NCI-H1436 (cell line): ENCODE measurements at places on chromosomes 4 and X.

DNA sequence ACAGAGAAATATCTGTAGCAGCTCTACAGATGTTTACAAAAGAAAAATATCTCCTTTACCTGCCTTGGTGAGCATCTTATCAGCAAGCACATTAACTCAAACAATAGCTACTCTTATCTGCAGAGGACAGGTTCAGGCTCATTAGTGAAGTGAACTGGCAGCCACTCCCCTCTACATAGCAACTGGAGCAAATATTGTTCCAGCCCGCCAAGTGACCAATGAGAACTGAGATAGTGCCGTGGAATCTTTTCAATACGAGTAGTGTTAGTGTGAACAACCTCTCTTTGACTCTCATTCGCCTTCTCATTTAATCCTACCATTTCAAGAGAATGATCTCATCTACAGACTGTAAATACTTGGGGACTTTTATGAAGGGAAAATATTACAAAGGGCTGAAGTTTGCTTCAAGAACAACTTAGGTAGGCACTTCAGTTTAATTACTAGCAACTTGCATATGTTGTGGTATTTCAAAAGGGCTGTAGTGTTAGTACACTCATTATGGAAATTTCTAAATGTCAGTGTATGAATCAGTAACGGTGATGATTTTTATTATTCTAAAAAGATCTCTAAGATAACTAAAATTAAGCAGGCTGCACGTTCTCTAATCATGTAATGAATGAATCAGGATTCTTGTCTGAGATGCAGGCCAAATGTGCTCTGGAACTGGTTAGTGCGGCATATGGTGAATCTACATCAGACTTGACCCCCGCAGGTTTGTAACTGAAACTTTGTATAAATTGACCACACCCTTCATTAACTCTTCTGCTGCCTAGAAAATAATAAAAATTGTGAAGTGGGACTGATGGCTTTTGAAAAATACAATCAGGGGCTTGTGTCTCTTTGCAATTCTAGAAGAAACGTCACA, 72.4 kb downstream of the PALLD start:
- peak; percentile 27 for DNase-seq

DNA sequence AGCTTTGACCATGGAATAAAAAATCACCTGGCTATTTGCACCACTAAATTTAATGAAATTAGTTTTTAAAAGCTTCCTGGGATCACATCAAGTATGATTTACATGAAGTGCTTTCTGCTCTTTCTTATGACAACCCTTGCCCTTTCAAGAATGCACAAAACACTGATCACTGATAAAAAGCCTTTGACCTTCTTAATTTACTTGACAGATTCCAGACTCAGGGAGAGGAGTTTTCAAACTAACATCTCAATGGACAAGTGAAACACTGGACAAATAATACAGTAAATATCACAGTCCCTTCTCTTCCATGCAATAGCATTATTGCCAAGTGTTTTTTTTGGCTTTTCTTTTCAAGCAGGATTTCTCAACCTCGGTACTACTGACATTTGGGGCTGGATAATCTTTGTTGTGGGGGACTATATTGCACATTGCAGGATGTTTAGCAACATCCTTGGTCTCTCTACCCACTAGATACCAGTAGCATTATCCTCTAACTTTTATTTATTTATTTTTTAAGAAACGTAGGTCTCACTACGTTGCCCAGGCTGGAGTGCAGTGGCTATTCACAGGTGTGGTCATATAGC, 86.3 kb downstream of the ZNF827 start:
- DNase-seq = no peak

DNA sequence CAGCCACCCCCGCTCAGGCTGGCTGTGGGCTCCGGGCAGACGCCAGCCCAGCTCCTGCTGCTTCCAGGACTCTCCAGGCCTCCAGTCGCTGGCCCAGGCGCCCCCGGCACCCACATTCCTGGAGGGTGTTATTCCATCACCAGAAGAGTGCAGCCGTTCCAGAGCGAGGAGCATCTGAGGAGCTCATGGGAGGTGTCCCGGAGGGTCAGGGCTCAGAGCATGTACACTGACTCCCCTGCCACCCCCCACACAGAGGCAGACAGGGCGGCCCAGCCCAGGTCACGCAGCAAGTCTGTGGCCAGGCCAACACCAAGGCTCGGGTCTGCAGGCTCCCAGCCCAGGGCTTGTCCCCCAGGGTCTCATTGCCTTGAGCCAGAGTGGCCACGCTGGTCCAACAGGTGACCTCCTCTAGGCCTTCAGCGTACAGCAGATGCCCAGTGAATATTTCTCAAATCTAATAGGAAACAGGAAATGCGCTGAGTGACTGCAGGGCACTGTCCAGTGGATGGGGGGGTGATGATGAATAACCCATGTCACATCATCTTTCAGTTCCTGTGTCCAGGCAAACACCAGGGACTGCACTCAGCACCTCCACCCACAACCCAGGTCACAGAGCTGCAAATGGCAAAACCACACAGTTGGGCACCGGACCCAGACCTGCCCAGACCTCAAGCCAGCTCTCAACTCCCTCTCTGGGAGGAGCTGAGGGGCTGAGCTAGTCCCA, 37.2 kb downstream of the ABLIM2 start:
- no peak for DNase-seq

DNA sequence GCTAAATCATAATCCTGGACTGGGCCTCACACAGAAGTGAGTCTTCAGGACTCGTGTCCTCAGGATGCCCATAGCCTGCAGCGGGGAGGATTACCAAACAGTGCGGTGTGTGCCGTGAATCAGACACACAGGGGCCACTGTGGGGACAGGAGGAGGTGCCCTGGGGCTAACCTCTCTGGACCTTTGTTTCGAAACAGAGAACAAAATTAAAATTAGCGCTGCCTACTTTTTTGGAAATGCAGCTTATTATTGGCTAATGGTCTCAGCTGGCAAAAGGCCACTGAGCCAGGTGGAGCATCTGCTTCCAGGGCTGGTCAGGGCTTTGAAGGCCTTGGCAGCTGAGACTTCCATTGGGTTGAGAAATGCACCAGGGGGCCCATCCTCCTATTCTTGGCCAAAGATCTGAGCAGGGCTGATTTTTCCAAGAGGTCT, 236.2 kb downstream of the EVC2 start:
- DNase-seq = no peak

DNA sequence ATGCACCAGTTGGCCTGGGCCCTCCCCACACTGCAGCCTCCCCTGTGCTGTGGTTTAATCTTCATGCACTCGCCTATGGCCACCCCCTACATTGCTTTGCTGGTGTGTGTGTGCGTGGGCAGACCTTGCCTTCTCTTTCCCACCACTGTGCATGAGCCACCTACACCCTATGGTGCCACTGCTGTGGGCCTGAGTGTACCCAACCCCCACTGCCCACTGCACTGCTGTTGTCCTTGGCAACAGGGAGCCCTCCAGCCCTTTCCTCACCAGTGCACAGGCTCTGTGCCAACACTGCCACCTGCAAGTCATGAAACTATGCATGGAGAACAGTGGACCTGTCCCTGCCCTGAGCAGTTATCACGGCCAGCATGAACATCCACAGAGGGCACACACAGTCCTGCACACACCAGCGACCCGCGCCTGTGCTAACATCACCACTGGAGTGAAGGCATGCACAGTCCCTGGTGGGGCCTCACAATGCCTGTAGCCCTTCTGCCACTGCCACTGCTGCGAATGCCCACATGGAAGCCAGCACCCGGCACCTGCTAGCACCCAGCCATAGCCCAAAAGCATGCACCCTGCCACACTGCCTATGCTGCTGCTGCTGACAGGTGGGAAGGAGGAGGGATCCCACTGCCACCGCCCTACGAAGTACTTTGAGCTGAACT, 237.8 kb upstream of the ARSJ start:
- no peak for DNase-seq

DNA sequence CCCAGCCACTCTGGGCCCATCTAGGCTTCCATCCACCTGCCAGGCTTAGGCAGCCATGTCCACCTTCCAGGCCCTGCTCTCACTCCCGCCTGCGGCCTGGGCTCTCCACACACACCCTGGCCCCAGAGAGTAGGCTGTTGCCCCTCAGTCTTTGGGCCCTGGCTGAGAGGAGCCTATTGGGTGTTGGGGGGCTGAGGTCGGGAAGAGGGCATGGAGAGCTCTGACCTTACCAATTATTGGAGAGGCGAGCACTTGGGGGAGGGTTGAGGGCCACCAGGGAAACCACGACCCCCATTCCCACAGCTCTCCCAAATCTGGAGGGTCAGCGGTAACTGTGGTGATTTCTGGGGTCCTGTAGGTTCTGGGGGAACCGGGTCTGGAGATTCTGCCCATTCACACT, 38.2 kb downstream of the HTRA3 start:
- no peak for DNase-seq

- DNase-seq = no peak
Measured at GRCh38 chr4:41537292-41537890, 566 bp upstream of the LIMCH1 start.

- peak; percentile 2 for DNase-seq
Measured at GRCh38 chrX:140572724-140573123, 67.9 kb upstream of the SOX3 start.

DNA sequence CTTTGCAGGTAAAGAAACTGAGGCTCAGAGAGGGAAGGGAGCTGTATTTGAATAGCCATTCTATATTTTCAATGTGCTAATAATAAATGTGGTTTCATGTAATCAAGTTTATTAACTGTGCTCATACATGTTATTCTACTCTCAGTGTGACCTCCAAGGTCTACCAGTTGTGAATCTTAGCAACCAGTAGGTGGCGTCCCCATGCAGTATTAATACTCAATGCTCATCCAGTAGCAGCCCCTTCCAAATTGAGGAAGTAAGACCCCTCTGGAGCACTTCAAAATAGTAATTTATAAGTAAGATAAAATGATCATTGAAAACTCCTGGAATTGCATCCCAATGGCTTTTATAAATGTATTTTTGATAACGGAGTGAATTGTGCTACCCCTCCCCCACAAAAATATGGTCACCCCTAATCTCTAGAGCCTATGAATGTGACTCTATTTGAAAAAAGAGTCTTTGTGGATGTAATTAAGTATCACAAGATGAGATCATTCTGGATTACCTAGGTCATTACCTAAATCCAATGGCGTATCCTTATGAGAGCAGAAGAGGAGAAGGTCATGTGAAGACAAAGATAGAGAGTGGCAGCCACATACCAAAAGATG, 20.4 kb upstream of the SEPSECS start:
- DNase-seq = no peak

DNA sequence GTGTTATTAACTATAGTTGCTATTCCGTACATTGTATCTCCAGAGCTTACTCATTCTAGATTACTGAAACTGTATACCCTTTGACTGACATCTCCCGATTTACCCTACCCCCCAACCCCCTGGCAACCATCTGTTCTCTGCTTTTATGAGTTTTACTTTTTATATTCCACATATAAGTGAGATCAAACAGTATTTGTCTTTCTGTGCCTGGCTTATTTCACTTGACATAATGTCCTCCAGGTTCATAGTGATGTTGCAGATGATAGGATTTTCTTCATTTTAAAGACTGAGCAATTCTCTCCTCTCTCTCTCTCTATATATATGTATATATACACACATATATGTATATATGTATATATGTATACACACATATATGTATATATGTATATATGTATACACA, 54.6 kb downstream of the CFAP299 start:
- no peak for DNase-seq

GRCh38 chrX:146055733-146056132, 238.1 kb downstream of the SLITRK2 start:
- no peak for DNase-seq

DNA sequence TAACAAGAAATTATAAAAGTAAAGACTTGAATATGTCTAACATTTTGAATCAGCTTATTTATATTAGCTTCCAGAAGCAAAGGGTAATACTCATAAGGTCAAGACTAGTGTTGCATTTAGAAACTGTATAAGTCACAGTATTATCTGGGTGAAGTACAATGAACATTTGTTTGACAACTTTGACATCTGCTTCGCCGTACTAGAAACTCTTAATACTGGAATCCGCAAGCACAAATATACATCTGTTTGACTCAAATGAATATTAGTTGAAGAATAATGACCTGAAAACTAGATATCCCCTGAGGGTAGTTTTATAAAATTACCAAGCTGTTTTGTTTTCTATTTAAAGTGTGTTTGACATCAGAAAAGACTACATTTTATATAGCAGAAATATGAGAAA, 135.4 kb upstream of the ATOH1 start:
- DNase-seq = no peak

DNA sequence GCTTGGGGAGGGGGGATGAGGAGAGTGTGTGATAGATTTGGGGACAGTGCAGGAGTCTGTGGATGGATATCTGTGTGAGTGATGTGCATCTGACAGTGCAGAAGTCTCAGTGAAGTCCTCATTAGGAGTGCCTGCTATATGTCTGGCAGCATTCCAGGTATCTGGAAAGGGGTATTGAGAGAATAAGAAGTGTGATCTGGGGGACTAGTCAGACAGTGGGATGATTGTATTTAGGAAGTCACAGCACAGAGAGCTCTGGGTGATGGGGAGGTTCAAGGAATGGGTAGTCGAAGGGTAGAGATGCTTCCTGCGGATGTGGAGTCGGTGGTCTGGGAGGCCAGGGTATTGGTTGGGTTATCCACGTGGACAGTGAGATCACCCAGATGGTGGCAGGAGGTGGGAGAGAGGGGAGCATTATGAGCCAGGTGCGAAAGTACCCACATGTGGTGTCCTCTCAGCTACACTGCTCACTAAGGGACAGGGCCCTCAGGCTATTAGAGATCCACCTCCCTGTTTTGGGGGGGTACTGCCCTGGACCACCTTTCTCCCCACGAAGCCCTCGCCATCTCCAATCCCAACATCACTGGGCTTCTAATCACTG, 9.8 kb downstream of the MAGED2 start:
- DNase-seq = no peak

DNA sequence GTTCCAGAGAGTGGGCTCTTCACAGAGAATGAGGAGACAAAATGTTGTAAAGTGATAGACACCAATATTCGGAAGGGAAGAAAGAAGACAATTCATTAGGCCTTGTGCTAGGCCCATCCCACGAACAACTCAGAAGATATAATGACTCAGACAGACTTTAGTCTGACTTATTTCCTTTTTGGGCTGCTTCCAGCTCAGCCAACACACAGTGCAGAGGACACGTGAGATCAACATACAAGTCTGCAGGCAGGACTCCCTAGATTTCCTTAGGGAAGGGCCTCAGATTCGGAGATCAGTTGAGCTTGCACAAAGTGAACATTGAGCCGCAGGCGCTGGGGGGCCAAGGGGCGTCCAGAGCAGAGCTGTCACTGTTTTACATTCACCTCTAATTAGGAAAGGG, 290.7 kb upstream of the TENM3 start:
- DNase-seq = peak; percentile 65

- no peak for DNase-seq
Measured at GRCh38 chrX:56343219-56343618, 111.1 kb downstream of the KLF8 start.

DNA sequence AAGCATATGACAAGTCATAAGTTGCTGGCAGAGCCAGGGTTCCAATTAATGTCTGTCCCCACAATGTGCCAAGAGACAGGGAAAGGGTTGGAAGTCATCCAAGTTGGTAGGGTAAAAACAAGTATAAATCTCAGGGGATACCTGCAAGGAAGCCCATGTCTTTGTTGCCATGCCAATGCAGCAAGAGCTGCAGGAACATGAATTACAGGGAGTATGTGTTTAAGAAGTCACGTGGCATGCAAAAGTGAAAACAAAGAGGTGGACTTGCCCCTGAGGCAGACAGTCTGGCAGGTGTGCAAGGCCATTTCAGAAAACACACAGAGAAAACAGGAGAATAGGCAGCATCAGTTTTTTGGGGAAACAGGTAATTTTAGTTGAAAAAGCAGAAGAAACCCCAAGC, 29.4 kb downstream of the C4orf51 start:
- peak; percentile 80 for DNase-seq
